ENCODE measurements at places on chromosomes 5 and 9.

- DNase-seq: no peak
Observed at GRCh38 chr5:111556501-111556900, 44.2 kb upstream of the STARD4 start.

DNA sequence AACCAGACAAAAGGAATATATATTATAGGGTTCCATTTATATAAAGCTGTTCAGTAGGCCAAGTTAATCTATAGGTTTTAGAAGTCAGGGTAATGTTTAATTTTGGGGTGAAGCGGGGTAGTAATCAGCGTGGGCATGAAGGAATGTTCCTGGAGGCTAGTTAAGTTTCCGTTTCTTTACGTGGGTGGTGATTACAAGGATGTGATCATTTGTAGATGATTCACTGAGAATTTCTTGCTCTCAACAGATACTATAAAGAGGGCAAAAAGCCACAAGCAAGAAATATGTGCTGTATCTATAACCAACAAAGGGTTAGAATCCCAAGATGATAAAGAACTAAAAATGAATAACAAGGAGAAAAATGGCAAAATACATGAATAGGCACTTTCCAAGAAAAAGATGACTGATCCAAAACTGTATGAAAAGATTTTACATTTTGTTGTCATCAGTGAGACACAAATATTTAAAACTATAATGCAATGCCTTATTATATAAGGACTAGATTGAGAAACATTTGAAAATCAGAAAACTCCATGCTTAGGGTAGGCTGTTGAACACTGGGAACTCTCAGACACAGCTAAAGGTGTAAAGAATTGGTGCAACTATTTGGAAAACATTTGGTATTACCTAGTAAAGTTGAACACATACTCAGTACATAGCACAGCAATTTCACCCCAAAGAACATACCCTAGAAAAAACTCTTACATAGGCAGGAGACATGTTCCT is 224.3 kb upstream of the S1PR3 start:
- DNase-seq: no peak

DNA sequence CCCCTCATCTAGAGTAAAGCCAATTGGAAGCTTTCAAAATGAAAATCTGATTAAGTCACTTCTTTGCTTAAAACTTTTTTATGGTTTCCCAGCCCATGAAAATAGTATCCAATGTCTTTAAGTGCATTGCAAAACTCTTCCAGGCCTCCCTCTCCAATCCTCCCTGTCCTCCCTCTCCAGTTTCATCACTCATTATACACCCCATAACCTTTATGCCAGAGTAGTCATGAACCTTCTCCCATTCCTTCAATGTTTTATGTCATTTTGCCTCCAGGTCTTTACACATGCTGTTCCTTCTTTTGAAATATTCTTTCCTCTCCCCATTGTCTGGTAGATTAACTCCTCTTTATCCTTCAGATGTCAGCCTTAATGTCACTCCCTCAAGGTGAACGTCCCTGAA is 8.1 kb upstream of the ZNF354A start:
- no peak for DNase-seq

- no peak for DNase-seq
Observed at GRCh38 chr5:58786035-58786434, 203.2 kb downstream of the RAB3C start.

DNA sequence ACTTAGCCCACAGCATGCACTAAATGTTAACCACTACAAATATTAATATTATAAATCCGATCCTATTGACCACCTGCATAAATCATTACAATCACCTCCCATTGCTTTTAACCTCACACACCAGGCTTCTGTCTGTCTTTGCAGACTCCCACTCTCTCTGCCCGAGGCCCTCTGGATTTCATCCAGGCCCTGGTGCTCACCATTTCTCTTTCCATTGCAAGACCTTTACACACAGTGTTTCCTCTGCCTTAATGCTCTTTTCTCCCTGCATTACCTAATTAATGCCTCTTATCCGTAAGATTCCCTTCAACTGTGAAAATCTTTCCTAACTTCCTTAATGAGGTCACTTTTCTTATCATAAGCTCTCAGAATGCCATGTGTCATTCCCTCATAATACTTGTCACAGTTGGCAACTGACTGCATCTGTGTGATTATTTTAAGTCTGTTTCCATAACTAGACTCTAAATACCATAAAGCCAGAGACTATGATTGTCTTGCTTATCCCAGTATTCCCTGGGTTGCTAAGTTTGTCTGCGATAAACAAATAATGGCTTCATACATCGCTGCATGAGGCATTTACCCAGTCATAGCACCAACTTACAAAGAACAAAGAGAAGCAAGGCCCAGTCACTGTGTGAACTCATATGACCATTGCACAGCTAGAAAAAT is 155.1 kb downstream of the CCDC192 start:
- no peak for DNase-seq

GRCh38 chr9:108282872-108283271 is 572.9 kb downstream of the ACTL7B start:
- DNase-seq: no peak

- DNase-seq: no peak
Observed at GRCh38 chr5:153896117-153896516, 142.6 kb downstream of the FAM114A2 start.

DNA sequence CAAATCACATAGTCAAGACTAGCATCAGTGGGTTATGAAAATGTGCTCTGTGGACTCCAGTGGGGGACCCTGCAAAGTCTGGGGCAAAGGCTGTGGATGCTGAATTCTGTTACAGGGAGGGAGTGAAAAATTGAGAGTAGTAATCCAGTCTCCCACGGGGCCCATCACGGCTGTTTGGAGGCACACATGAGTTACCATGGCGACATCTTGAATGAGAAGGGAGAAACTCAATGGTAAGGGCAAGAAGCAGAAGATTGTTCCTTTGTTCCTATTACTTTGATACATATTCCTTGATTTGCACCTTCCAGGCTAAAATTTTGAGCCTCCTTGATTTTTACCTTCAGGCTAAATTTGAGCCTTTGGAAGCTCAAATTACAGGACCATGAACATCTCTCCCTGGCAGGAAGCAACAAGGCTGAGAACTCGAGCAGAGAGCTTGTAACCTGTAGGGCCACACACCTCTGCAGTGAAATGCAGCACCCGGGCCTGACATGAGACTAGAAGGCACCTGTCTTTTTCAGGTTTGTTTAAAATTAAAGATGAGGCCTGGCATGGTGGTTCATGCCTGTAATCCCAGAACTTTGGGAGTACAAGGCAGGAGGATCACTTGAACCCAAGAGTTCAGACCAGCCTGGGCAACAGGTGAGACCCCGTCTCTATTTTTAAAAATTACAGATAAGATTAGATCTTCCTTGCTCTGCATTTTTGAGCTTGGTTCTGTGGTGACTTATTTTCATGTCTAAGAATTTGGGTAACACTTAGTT is 31.0 kb upstream of the ZFR start:
- no peak for DNase-seq

DNA sequence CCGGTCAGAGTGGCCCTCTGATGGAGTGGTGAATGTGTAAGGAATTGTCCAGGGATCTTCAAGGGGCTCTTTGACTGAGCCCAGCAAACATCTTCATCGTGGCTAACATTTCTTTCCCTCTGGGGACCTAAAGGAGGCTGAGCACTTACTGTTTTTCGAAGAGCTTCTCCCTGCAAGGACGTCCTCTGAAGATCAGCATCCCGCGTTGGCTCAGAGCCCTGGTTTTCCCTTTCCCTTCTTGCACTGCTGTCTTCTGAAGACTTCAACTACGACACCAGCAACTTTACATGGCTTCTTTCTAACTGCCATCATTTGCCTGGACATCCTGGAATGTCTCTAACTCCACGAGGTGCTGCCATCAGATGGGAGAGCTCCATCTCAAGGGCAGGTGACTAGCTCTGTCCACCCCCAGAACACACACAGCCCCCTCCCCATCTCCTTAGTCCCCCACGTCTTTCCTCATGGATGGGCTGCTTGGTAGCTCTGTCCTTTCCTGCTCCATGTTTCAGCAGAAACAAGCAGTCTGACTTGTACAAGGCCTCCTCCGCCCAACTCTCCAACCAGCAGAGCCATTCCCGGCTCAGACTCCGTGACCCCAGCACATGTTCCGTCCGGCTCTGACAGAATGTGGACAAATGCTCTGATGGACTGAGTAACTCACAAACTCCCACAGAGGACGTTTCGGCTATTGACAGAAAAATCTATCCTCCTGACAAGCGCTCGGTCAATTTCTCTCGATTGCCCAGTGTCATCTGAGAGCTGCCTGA is 17.1 kb downstream of the SHB start:
- no peak for DNase-seq

DNA sequence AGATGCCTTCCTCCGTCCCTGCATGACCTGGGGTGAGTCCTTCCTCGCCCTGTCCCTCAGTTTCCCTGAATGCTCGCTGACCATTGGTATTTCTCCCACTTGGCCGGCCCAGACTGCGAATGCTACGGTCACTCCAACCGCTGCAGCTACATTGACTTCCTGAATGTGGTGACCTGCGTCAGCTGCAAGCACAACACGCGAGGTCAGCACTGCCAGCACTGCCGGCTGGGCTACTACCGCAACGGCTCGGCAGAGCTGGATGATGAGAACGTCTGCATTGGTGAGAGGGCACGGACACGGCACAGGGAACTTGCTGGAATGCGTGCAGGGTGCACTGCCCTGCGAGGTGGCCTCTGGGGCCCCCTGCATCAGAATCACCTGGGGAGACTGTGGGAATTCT is 77.1 kb downstream of the NTNG2 start:
- DNase-seq: no peak

- no peak for DNase-seq
Observed at GRCh38 chr9:29297592-29297991, 1724.3 kb upstream of the C9orf72 start.

- DNase-seq: no peak
Observed at GRCh38 chr9:83153030-83153429, 90.1 kb upstream of the RASEF start.

GRCh38 chr5:95379133-95379532 is 12.0 kb upstream of the FAM81B start:
- no peak for DNase-seq

DNA sequence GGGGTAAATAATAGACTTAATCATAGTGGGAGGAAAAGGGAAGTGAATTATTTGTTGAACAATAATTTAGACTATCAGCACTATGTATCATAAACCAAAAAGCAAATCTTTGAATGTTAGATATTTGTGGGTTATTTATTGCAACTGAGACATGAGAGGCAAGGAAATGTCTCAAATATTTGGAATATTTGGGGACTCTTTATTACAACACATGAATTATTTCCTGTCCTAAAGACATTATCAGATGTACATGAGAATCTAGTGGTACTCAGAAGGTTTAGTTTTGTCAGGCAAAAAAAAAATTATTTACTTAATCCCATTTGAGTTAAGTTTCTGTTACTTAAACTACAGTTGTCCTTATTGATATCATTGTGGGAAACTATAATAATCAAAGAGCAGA is 91.1 kb downstream of the TLR4 start:
- no peak for DNase-seq

DNA sequence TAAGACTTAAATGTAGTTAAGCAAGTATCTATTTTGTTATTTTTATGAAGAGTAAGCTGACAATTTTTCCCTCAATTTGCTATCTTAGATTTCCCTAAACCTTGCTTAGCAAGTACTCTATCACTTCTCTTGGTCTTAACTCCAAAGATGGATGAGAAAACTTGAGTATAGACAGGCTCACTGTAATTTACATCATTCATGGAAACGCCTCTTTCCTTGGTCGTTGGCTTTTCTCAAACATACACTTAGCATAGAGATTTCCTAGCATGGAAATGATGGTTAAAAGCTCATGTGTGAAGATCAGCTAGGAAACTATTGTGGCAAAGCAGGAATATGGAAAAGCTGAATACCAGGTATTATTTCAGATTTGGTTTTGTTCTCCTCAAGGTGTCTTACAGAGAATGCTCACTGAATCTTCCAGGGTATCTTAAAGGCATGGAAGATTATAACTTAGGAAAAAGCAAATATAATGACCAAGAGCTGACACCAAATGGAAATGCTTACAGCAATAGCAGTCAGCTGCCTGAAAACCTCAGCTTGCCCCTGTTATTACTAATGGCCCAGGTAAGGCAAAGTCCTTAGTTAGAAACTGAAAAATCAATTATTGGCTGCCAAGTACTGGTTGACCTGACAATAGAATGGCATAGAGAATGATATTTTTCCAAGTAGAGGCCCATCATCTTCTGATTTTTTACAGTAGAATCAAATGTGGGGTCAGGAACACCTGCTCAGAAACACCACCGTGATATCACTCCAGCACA is 84.8 kb downstream of the SEMA5A start:
- DNase-seq: no peak

GRCh38 chr5:89105836-89106235 is 222.9 kb upstream of the MEF2C start:
- no peak for DNase-seq

GRCh38 chr5:113237893-113238292 is 196.9 kb downstream of the TSSK1B start:
- no peak for DNase-seq

- DNase-seq: no peak
Observed at GRCh38 chr9:122016744-122017143, 76.4 kb downstream of the TTLL11 start.

- no peak for DNase-seq
Observed at GRCh38 chr5:54894957-54895815, 90.2 kb downstream of the ESM1 start.
